SJCRH30 (cell line): ENCODE measurements at places on chromosomes 2 and 18. TPM values are rescaled to one million over a fixed set of nuclear protein-coding genes. Genes with fewer than 3 reads are reported as not detected.

GRCh38 chr2:157258520-157259326 lies 1.2 kb downstream of the GALNT5 start:
- no peaks in the 10 kb centered on the region for H3K36me3 ChIP-seq
- no peaks in the 10 kb centered on the region for H3K27me3 ChIP-seq
- no peak overlapping the region for H3K27ac ChIP-seq
- no peak overlapping the region for H3K4me3 ChIP-seq
- no peak for DNase-seq
- H3K4me1 ChIP-seq, result 0 out of 2 replicates have a peak, but pooled peaks cover 4% of the 10 kb centered on the region

DNA sequence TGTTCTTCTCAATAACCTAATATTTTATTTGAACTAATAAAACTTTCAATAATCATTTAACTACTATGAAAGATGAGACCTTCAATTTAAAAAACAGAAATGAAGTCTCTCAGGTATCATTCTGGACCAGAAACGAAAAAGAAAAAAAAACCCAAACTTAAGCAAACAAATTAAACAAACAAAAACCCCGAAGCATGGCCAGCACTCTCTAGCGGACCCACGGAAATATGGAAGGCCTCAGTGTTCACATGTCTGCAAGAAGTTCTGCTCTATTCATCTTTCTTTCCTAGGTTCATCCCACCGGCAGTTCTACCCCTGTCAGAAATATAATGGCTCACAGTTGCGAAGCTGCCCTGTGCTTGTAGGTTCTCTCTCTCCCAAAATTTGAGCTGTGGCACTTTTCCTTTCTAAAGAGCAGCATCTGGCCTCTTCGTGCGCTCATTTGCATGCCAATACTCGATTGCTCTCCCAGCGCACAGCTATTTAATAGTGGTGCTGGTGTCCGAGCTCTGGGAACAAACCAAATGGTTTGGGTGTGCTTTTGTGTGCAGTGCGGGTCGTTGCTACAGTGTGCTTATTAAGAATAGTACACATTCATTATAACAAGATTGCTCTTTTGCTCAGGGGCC lies 129.0 kb upstream of the ZEB2 start:
- no peaks in the 10 kb centered on the region for H3K36me3 ChIP-seq
- no peaks in the 10 kb centered on the region for H3K27me3 ChIP-seq
- no peaks in the 10 kb centered on the region for H3K4me1 ChIP-seq
- no peak overlapping the region for H3K27ac ChIP-seq

DNA sequence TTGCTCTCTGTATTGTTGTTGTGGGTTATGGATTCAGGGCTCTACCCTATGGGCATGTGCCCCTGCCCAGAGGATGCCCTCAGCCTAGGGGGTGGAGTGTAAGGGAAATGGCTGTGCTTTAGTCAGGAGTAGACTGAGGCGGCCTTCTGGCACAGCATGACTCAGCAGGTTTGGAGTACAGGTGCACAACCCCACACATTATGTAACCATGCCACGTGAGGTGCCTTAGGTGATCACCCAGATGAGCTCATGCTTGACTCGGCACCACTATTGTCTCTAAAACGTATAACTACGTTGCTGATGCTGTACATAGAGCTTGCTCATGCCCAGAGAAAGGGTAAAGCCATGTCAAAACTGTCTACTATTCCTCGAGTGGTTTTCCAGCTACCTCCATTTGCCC lies 48.3 kb upstream of the ZC3H15 start:
- no peak for DNase-seq
- H3K27ac ChIP-seq, result no peak overlapping the region
- no peaks in the 10 kb centered on the region for H3K36me3 ChIP-seq
- no peaks in the 10 kb centered on the region for H3K27me3 ChIP-seq
- no peaks in the 10 kb centered on the region for H3K4me1 ChIP-seq
- no peak overlapping the region for H3K4me3 ChIP-seq

DNA sequence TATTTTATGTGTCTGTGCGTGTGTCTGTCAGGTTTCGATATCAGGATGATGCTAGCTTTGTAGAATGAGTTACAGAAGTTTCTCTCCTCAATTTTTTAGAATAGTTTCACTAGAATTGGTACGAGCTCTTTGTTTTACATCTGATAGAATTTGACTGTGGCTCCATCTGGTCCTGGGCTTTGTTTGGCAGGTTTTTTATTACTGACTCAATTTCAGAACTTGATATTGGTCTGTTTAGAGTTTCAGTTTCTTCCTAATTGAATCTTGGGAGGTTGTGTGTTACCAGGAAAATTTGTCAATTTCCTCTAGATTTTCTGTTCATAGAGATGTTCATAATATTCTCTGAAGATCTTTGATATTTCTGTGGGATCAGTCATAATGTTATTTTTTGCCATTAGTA lies 289.4 kb upstream of the COL3A1 start:
- no peak for DNase-seq
- no peak overlapping the region for H3K4me3 ChIP-seq
- no peaks in the 10 kb centered on the region for H3K27me3 ChIP-seq
- no peak overlapping the region for H3K27ac ChIP-seq

DNA sequence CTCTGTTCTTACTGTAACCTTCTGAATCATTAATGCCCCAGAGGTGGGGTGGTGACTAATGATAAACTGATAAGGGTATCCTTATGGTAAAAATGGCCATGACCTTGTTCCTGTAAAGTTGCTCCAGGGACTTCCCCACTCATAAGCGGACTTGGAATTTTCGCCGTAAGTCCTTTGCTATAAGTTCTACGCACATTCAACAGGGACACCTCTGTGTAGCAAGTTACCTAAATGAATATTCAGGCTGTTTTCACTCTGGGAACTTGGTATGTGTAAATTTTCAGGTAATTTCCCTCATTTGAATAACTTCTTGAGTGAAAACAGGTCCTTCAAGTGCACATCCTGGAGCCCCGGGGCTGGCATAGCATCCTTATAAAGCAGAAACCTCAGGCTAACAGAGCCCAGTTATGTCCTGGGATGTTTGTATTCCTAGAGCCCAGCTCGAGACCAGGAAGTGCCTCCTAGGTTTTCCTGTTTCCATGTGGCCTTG lies 9.4 kb upstream of the AGFG1 start:
- DNase-seq, result no peak
- no peak overlapping the region for H3K27ac ChIP-seq
- no peak overlapping the region for H3K4me3 ChIP-seq
- no peaks in the 10 kb centered on the region for H3K36me3 ChIP-seq
- 0 out of 2 replicates have a peak, but pooled peaks cover 3% of the 10 kb centered on the region for H3K4me1 ChIP-seq

DNA sequence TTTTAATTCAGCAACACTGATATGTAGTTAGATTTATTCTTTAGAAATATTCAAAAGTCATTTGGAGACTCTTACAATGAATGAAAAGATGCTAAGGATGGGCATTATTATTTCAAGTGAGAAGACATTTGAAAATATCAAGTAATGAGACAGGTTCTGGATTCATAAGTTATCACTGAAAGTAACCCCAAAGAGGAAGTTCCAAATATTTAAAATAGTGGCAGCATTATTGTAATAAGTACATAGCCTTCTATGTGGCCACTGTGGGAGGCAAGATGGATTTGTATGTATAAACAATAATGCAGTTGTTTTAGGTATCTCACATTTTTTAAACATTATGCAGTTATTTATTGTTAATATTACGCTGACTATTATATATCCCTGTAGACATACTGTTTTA lies 29.7 kb downstream of the ZC3H6 start:
- H3K27me3 ChIP-seq, result no peaks in the 10 kb centered on the region
- H3K4me1 ChIP-seq, result no peaks in the 10 kb centered on the region
- H3K4me3 ChIP-seq, result no peak overlapping the region
- H3K36me3 ChIP-seq, result no peaks in the 10 kb centered on the region
- DNase-seq, result no peak

DNA sequence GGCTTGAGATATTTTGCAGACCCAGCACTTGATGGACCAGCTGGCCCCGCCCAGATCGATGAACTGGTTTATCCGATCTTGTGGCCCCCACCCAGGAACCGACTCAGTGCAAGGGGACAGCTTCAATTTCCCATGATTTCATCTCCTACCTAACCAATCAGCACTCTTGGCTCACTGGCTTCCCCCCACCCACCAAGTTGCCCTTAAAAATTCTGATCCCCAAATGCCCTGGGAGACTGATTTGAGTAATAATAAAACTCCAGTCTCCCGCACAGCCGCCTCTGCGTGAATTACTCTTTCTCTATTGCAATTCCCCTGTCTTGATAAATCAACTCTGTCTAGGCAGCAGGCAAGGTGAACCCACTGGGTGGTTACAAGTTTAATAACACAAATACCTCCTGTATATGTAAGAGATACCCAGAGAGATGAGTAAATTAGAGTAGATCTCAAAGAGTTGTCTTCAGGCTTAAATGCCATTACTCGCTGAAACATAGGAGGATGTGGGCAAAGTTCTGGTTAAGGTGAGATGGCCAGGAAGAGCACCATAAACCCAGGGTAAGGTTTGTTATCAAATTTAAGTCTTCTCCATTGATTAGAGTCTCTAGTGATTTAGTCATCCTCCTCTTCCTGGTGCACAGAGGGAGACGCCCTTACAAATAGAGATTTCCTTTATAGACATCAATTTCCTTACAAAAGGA lies 222.8 kb downstream of the ARL4C start:
- DNase-seq, result no peak
- H3K4me3 ChIP-seq, result no peak overlapping the region
- H3K27me3 ChIP-seq, result no peaks in the 10 kb centered on the region
- H3K4me1 ChIP-seq, result no peaks in the 10 kb centered on the region
- H3K27ac ChIP-seq, result no peak overlapping the region
- H3K36me3 ChIP-seq, result no peaks in the 10 kb centered on the region

- peak; percentile 25 for DNase-seq
- H3K27ac ChIP-seq, result no peak overlapping the region
- no peak overlapping the region for H3K4me3 ChIP-seq
- H3K36me3 ChIP-seq, result no peaks in the 10 kb centered on the region
- H3K4me1 ChIP-seq, result peaks cover 17% of the 10 kb centered on the region
These were observed 253.2 kb upstream of the SP5 start for GRCh38 chr2:170461889-170462288.

GRCh38 chr18:74196220-74197119 lies 48.1 kb downstream of the TIMM21 start:
- no peaks in the 10 kb centered on the region for H3K4me1 ChIP-seq
- no peak overlapping the region for H3K4me3 ChIP-seq
- DNase-seq, result peak; percentile 11
- no peaks in the 10 kb centered on the region for H3K27me3 ChIP-seq

DNA sequence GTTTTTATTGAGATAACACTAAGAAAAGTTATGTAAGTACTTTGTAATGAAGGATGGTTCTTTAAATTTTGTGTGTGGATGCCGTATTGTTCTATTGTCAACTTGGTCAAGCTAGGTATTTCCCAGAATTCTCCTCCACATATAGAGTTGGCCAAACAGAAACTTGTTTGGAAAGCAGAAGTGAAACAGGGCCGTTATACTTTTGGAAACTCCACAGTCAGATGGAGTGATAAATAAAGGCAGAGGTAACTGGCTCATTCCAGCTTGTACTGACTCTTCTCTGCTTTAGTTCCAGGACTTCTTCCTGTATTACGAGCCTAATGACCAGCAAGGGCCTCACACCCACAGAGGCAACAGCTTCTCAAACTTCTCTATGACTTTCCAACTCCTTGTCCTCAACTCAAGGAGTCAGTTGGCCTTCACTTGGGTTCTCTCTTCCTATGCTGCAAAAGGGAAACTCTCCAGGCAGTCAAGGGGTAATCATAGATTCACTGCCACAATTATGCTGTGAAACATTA lies 16.4 kb upstream of the STARD7 start:
- H3K36me3 ChIP-seq, result no peaks in the 10 kb centered on the region
- no peak for DNase-seq
- no peaks in the 10 kb centered on the region for H3K27me3 ChIP-seq
- H3K4me3 ChIP-seq, result no peak overlapping the region
- H3K4me1 ChIP-seq, result no peaks in the 10 kb centered on the region

DNA sequence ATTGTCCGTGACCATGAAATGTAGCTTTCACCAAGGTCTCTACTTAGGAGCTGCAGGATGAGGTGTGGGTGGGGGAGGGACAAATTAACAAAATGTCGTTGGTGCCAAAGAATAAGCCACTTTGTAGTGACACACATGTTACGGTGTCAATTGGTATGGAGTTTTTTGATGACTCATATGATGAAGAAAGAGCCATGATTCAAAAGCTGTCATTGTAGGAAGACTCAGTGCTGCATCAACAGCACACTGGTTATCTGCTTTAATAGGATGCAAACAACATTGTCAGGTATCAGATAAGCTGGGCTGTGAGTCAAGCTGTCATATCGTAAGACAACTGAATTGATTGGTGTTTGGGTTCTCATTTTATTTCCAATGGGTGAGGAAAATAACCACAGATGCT lies 36.6 kb upstream of the BOD1L2 start:
- no peaks in the 10 kb centered on the region for H3K36me3 ChIP-seq
- DNase-seq, result no peak
- H3K27me3 ChIP-seq, result no peaks in the 10 kb centered on the region
- H3K27ac ChIP-seq, result no peak overlapping the region
- H3K4me3 ChIP-seq, result no peak overlapping the region

DNA sequence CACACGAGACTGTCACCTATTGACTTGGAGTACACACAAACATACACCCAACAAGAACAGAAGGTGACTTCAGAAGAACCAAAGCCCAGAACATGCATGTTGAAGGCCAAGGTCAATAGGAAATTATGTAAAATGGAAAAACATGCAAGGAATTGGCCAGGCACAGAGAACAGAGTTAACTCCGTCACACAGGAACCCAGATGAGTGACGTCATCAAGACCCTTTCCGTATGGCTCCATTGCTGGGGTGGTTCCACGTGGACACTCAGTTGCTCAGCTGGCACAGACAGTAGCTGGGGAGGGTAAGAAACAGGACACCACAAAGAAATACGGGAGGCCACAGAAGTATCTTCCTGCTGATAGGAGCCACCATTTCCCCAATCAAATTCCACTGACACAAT lies 18.4 kb downstream of the SOX11 start:
- no peak for DNase-seq
- no peak overlapping the region for H3K27ac ChIP-seq
- H3K4me3 ChIP-seq, result no peak overlapping the region

DNA sequence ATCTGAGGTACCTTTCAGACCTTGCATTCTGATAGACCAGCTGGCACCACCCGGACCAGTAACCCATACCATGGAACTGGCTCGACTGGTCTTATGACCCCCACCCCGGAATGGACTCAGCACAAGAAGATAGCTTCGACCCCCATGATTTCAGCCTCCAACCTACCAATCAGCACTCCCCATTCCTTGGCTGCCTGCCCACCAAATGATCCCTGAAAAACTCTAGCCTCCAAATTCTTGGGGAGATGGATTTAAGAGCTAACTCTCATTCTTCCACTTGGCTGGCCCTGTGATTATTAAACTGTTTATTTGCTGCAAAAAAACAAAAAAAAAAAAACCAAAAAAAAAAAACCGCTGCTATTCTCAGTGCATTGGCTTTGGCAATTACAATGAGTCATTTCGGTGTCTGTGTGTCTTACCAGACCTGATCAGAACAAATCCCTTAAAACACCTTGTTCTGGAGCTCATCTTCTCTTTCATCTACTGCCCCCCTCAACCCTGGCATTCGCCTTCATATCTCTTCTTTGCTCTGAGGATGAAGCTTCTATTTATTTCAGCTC lies 60.1 kb upstream of the KIF5C start:
- H3K4me3 ChIP-seq, result peak overlapping the region; percentile 35
- DNase-seq, result no peak
- peaks cover 7% of the 10 kb centered on the region; the same call in 1 of the 2 replicates for H3K4me1 ChIP-seq
- H3K36me3 ChIP-seq, result no peaks in the 10 kb centered on the region

GRCh38 chr2:37672870-37673184 lies 1.4 kb upstream of the CDC42EP3 start:
- H3K27me3 ChIP-seq, result no peaks in the 10 kb centered on the region
- H3K36me3 ChIP-seq, result peaks cover 24% of the 10 kb centered on the region
- H3K27ac ChIP-seq, result peak overlapping the region; percentile 99
- H3K4me1 ChIP-seq, result peaks cover 40% of the 10 kb centered on the region
- DNase-seq, result no peak
- H3K4me3 ChIP-seq, result peak overlapping the region; percentile 94

Gene GAL3ST2
- total RNA-seq, result not detected in 2 replicates

Gene PROKR1
- 0.03 TPM in 1 of 2 replicates, not detected in the other for total RNA-seq

Gene IL36B
- not detected in 2 replicates for total RNA-seq

Gene CFC1
- not detected in 2 replicates for total RNA-seq

Gene LAMA1
- total RNA-seq, result 11.9 and 12.0 TPM in 2 replicates

Gene IL1R2
- total RNA-seq, result not detected in 2 replicates

Gene MITD1
- 33.4 and 42.4 TPM in 2 replicates for total RNA-seq

Gene ADCYAP1
- total RNA-seq, result 0.03 and 0.16 TPM in 2 replicates
